ENCODE measurements at places on chromosomes 5 and 9.
A peak's percentile ranks its signal among the peaks of the same experiment; 100 is the strongest.

GRCh38 chr9:87742813-87743428, 17.0 kb downstream of the CTSL start:
- no peak for DNase-seq

DNA sequence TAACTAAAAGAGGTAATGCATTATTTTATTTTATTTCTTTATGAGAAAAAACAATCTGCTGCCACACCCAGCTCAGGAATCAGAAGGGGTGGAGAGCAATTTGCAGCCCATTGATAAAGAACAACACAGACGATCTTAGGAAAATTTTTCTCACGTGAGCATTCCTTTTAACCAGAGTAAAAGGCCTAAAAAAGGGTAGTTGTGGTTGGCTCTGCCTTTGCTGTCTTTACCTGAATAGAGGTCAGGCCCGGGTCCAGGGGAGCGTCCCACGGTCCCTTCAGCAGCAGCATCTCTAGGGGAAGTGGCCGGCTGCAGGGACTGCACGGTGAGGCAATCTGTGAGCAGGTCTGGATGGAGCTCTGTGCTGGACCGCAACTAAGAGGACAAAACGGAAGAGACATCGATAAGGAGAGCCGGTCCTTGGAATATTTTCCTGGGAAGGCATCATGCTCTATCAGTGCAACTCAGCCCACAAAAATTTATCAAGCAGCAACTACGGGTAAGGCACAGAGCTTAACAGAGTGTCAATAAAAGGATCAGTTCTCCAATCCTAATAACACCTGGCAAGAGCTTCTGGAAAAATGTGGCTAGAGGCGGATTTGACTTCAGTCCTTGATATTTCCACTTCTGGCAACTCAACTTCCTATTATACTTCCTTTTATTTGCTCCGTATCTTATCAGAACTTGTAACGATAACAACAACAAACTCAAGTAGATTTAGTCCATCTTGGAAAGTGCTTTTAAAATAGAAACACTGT, 372.8 kb upstream of the RFX3 start:
- DNase-seq: no peak

DNA sequence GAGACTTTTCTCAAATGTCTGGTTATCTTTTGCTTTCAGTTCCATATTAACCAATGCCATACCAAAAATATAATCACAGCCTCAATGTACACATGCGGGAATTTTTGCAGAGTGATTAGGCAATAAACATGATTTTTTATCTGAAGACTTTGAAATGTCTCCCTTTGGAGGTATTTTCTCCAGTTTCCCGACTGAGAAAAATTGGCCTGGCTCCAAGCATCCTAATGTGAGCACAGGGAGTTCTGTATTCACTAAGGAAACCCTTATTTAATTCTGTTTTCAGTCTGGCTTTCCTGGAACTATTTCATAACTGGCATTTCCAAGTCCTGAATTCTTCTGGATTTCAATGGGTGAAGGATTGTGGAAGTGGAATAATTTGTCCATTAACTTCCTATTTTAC, 8.5 kb downstream of the HCN1 start:
- no peak for DNase-seq

- peak; percentile 24 for DNase-seq
These were observed 3.1 kb downstream of the IER5L start for GRCh38 chr9:129174724-129175514.

- no peak for DNase-seq
These were observed 20.9 kb upstream of the BOD1 start for GRCh38 chr5:173637340-173637739.

DNA sequence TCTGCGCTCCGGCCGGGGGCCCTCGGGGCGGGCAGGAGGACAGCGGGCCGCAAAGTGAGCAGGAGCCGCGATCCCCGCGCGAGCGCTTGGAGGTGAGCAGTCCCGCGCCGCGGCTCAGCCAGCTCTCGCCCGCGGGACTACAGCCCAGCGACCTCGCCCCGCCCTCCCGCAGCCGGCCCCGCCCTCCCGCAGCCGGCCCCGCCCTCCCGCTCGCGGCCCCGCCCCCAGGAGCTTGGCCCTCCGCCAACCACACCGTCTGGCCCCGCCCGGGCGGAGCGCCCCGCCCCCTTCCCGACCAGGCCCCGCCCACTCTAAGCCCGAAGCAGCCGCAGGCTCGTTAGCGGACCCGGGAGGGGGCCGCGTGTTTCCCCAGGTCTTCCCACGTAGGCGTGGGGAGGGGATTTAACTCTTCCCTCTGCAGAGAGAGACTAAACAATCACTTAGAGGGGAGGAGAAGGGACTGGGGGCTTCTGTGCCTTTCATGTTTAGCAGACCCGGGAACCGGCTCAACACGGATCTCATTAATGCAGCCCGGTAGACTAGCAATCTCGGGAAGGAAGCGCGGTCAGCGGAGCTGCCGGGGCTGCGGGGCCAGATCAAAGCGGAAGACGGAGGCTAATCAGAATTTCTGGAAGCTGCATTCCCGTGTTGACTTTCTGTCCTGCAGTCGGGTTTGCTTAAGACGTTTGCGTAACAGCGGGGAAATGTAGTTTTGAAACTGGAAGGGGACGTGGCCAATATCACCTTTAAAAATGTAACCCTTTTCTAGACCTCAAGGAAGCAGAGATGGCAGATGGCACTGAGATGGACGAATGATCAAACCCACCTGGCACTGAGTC, at the start of gene MYO10:
MYO10 (minus strand) TSS at position 139 of the 839 bp plus-strand sequence. CDS start 480 bp downstream, outside the sequence.
- DNase-seq: peak; percentile 34

DNA sequence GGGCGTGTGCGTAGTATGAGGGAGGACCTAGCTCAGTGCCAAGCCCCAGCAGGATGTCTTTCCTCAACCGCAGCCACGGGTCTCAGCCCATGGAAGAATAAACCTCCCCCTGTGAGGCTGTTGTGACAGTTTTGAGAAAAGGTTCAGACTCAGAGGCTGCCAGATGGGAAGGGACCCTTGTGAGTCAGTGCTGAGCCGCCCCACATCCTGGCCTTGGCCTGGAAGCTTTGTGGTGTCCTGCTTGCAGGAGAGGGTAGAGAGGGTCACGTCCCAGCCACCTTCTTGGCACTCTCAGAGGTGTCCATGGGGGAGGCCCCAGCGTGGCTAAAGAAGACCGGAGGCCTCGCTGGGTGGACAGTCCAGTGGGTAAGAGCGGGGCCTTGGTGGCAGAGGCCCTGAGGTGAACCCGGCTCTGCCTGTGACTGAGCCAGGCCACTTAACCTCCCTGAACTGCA, 2.8 kb downstream of the GRHPR start:
- no peak for DNase-seq

- no peak for DNase-seq
These were observed 388.0 kb downstream of the CDH12 start for GRCh38 chr5:22465177-22465576.

DNA sequence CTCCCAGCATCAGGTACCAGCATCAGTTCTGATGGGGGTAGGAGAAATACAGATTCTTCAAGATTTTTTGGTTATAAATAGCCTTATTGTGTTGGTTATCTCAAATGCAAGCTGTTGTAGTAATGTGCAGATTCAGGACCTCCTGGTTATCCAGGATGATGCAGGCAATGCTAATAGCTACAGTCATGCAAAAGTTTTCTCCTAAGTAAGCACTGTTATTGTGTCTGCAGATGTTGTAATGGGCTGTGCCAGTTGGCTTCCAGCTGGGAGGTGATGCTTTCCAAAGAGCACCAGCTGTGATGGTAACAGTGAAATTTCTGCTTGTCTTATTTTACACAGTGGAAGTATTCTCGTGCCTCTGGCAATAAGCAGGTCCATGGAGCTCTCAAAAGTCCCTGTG, 719.2 kb upstream of the CTNND2 start:
- DNase-seq: no peak

GRCh38 chr9:95215336-95215898, 102.1 kb downstream of the FANCC start:
- DNase-seq: no peak

- no peak for DNase-seq
These were observed 287.1 kb upstream of the ZNF462 start for GRCh38 chr9:106575823-106576222.

GRCh38 chr9:74277532-74277931, 219.6 kb upstream of the RORB start:
- no peak for DNase-seq

DNA sequence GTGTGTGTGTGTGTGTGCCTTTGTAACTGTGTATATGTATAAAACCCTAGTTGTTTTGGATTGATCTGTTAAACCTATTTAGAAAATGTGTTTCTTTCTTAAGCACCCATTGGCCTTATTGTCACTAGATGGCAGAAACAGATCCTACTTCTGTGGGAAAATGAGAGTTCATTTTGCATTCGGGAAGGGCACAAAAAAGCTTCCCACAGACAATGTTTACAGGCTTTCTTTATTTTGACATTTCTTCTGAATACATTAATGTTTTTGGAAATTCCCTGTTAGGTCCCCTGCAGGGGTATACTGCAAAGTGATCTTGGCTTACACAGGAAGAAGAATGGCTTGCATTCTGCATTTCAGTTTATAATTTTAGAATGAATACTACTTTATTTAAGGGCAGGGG, 481.8 kb upstream of the ARRDC3 start:
- DNase-seq: no peak

DNA sequence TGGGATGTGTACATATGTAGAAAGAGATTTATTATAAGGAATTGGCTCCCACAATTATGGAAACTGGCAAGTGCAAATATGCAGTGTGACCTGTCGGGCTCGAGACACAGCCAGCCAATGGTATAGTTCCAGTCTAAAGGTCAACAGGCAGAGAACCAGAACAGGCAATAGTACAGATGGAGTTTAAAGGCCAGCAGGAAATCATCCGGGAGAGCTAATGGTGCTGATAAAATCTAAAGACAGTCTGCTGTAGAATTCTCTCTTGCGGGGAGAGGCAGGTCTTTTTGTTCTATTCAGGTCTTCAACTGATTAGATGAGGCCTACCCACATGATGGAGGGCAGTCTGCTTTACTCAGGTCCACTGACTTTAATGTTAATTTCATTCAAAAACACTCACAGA, 21.8 kb downstream of the ANKRD31 start:
- DNase-seq: no peak

GRCh38 chr9:95434116-95435073, 82.4 kb downstream of the PTCH1 start:
- no peak for DNase-seq

- no peak for DNase-seq
These were observed 84.7 kb upstream of the RORB start for GRCh38 chr9:74412236-74412979.

DNA sequence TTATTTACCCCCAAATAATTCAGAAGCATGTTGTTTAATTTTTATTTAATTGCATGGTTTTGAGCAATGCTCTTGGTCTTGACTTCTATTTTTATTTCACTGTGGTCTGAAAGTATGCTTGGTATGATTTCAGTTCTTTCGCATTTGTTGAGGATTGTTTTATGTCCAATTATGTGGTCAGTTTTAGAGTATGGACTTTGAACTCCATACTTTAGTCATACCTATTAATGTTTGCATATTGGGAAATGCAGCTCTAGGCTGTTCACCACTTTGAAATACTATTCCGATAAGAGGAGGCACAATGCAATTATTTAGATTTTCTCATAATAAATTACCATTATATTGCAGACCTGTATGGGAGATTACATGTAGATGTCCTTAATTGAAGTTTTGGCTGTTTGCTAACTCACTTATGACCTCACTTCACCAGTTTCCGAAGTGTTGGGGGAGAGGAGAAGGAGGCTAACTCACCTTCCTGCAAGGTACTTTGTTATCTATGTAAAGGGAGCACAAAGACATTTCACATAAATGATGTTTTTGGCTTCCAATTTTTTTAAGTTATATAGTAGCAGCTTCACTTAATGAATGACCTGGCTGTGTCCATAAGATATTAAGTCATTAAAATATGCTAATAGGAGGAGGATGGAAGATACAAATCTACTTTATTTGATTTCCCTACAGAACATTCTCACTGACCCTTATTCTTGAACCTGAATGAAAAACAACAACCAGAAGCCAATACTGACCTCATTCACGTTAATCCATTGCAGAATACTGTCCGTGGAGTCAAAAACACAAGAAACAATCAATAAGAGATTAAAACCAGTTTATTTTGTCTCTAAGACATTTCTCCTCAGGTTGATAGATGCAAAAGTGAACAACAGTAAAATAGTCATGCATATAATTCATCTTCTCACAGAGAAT, 970.3 kb upstream of the ARRDC3 start:
- DNase-seq: no peak

DNA sequence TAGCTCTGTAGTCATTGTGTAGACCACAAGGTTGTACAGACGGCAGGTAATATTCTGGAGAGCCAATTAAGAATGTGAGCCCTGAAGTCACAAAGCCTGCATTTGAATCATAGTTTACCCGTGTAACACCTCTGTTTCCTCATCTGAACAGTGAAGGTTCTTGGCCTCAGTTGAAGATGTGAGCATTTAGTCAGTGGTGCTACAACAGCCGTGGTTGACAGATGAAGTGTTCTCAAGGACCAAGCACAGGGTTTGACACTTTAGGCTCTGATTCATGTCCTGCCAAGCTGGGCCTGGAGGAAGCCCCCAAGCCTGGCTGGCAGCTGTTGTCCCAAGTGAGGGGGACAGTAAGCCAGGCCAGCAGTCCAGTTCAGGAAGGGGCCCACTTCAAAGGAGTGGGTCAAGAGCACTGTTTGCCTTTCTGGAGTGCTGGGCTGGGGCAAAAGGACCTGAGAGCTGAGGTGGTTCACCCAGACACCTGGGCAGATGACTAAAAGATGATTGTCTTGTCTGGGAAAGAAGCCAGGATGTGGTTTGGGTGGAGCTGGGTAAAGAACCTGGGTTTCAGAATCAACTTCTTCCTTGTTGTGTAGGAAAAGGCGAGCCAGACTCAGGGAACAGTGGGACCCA, 20.7 kb downstream of the FAXDC2 start:
- DNase-seq: no peak

GRCh38 chr5:40682154-40683017, 2.7 kb downstream of the PTGER4 start:
- no peak for DNase-seq

GRCh38 chr5:150009671-150010387, 9.3 kb downstream of the HMGXB3 start:
- DNase-seq: no peak

- DNase-seq: no peak
These were observed 98.0 kb downstream of the ARL15 start for GRCh38 chr5:54212331-54212730.

GRCh38 chr9:121597698-121598166, 53.7 kb upstream of the DAB2IP start:
- DNase-seq: no peak

DNA sequence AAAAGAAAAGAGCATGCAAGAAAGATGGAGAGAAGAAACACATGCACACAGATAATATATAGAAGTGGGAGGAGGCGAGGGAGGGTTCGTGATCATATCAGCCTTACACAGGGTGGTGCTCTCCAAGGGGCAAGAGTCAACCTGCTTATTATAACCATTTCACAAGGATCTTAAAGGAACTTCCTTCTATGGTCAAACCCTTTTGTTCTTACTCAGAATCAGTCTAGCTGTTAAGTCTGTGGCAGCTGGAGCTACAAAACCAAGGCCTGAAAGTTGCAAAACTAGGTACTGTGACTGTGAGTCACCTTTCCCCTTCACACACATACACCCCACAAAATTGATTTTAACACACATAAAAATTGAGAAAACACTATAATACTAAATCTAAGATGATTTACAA, 18.5 kb upstream of the ERMP1 start:
- DNase-seq: no peak

Data from NCI-H1105 (cell line).